H9 (cell line): ENCODE measurements at places on chromosomes 1 and 21. TPM values are rescaled to one million over a fixed set of nuclear protein-coding genes. Genes with fewer than 3 reads are reported as not detected.

- no peak for DNase-seq
- no peak overlapping the region for H3K4me3 ChIP-seq
- H3K27ac ChIP-seq = no peak overlapping the region
- H3K36me3 ChIP-seq = no peaks in the 10 kb centered on the region
- H3K27me3 ChIP-seq = no peaks in the 10 kb centered on the region
These were observed 247.2 kb downstream of the LRRC7 start for GRCh38 chr1:69814926-69815325.

DNA sequence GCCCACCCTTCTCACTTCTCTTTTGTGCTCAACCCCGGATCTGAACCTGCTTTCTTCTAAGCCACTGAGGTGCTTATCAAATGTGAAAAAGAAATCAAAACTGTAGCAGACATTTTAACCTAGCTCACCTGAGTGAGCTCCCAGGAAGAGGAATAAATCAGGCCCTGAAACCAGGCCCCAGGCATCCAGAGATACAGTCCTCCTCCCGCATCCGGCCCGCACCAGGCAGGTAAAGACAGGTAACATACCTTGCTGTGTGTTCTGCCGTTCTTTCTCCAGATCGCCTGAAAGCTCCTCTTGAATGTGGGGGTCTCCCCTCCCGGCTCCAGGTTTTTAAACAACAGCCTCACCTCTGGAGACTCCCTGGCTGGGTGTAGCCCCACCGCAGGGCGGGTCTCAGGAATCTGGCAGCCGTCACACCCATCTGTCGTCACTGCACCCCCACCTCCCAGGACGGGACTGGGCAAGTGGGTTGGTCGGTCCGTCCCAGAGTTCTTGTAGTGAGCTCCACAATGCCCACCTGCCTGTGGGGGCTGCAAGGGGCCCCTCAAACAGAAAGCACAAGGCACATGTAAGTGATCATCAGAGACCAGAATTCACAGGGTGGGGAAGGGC is at the start of gene LAMB3:
Gene LAMB3 (minus strand): TSS at position 305 of the 615 bp plus-strand sequence. CDS start 1,481 bp downstream, outside the sequence.
- H3K27me3 ChIP-seq = no peaks in the 10 kb centered on the region
- DNase-seq = no peak
- no peak within 1 kb of the TSS for H3K4me3 ChIP-seq
- no peaks in the 10 kb centered on the region for H3K4me1 ChIP-seq
- no peaks in the 10 kb centered on the region for H3K36me3 ChIP-seq
- no peak within 1 kb of the TSS for H3K27ac ChIP-seq

Gene OR2T11
- total RNA-seq = not detected in 2 replicates

Gene SPATA45
- total RNA-seq = 0.66 and 0.68 TPM in 2 replicates

Gene CCDC27
- not detected in 2 replicates for total RNA-seq

Gene FASLG
- total RNA-seq = not detected in 2 replicates

Gene S100B
- total RNA-seq = 0.26 and 0.53 TPM in 2 replicates

Gene TFF2
- not detected in 2 replicates for total RNA-seq
